HS-27A (cell line): ENCODE measurements at places on chromosomes 5 and 9.

DNA sequence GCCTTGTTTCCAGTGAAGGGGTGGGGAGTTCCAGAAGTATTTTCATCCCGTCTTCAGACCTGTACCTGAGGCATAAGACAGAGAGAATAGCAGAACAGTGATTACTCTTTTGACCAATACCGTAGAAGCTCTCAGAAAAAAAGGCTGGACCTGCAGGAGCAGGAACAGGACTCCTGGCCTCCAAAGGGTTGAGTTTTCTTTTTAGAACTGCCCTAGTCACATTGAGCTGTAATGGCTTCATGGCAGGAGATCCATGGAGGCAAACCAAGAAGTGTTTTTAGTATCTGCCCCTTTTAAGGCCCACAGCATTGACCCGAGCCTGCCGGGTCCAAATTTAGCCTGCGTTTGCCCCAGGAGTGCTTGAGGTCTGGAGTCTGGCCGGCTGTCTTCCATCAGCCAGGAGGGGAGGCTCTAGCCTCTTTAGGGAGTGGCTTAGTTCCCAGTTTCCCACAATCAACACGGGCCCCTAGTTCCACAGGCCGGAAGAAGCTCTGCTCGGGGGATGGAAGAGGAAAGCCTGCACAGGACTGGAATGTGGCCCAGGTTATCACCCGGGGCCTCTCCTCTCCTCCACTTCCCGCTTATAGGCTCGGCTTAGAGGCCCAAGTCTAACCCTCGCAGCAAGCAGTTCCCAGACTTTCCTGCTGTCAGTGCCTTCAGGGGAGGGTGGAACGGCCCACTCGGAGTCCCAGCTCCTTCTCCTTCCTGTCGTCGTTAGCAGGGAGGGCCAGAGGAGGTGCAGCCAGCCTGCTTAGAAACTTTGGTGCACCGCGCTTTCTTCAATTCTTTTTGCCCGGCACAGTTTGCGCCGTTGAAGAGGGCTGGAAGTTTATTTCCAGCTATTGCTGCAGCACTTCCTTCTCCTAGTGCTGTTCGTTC, 80.7 kb downstream of the C9orf152 start:
- no peak for DNase-seq

- no peak for DNase-seq
These were observed 273.2 kb upstream of the PANK3 start for GRCh38 chr5:168852329-168852728.

- DNase-seq, result no peak
These were observed 20.6 kb downstream of the GGTA1 start for GRCh38 chr9:121478816-121479676.

DNA sequence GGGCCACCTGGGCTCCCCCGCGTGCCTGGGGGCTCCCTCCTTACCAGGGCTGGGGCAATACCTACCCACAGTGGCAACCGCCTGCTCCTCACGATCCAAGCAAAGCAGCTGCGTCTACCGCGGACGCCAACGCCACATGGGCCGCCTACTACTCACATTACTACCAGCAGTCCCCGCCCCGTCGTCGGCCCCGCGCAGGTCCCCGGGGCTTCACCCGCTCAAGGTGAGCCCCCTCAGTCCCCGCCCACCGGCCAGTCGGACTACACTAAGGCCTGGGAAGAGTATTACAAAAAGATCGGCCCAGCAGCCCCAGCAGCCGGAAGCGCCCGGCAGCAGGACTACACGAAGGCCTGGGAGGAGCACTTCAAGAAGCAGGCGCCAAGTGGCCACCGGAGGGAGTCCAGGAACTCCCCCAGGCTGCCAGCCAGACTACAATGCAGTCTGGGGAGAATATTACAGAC, 106.0 kb upstream of the MTAP start:
- DNase-seq, result no peak

DNA sequence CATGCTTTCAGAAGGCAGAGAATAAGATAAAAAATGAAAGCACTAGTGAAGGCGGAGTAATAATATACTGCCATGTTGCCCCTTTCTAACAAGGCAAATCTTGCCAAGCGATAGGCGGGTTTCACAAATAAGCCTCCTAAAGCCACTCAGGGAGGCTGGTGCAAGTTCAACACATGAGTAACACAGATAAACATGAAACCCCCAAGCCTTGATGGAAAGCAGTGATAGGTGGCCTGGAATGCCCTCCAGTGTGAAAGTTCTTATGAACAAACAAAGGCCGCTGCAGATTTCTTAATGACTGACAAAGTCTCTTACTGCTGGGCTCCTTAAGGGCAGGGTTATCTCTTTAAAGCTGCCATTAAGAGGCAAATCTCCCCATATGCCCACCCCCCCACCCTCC, 154.7 kb downstream of the ZDHHC21 start:
- no peak for DNase-seq

GRCh38 chr5:17218353-17219005, 1.0 kb downstream of the BASP1 start:
- peak; percentile 78 for DNase-seq

DNA sequence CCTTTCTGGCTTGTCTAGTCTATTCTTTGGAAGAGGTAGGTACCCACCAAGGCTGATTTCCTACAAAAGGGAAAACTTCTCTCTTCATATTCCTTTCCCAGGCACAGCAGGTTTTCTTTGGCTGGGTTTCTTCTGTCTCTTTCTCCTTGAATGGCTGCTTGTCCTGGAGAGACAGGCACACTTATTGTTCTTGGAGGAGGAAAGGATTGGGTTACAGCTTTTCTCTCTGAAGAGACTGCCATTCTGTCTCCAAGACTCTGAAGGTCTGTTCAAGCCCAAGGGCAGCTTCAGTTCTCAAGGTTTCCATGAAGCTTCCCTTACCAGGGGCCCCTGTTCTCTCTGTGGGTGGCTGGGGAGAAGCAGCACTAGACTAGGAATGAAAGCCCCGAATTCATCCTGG, 33.9 kb downstream of the ACTBL2 start:
- DNase-seq, result no peak

DNA sequence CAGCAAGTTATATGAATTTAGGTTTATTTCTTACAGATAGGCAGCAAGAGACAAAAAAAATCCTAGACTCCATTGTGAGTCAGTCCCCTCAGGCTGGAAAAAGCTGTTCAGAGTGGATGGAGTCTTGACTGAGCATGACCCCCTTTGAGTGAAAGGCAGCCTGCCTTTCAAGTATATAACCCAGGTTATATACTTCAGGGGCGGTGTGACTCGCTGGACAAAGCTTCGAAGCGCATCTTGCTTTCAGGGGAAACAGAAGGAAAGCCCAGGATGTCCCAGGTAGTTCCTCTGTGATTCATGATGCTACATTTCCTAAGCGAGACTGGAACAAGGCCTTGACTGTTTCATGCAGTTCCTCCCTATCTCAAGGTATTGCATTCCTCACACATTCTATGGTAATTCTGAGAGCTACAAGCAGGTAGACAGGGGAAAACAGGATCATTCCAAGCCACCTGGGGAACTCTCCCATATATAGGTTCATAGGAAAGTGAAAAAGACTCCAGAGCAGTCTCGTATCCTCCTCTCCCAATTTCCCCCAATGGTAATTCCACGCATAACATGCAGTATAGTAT, 1244.1 kb upstream of the CDH6 start:
- DNase-seq, result no peak

DNA sequence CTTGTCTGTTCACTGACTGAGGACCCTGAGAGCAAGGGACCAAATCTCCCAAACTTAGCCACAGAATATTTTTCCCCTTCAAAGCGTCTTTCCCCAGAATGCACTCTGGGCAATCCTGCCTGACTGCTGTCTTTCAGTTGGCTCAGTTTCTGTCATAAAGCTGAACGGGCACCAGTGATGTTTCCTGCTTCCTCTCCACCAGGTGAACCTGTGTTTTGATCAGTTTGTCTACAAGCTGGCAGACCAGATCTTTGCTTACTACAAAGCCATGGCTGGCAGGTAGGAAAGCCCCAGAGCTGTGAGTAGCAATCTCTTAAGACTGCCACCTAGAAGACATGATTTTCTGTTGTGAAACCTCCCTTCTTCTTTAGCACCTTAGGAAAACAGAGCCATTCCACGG, 61.8 kb downstream of the CYFIP2 start:
- no peak for DNase-seq

- DNase-seq, result no peak
These were observed 89.1 kb upstream of the IER5L start for GRCh38 chr9:129267141-129267540.

- no peak for DNase-seq
These were observed 20.2 kb upstream of the TJP2 start for GRCh38 chr9:69153707-69154521.

DNA sequence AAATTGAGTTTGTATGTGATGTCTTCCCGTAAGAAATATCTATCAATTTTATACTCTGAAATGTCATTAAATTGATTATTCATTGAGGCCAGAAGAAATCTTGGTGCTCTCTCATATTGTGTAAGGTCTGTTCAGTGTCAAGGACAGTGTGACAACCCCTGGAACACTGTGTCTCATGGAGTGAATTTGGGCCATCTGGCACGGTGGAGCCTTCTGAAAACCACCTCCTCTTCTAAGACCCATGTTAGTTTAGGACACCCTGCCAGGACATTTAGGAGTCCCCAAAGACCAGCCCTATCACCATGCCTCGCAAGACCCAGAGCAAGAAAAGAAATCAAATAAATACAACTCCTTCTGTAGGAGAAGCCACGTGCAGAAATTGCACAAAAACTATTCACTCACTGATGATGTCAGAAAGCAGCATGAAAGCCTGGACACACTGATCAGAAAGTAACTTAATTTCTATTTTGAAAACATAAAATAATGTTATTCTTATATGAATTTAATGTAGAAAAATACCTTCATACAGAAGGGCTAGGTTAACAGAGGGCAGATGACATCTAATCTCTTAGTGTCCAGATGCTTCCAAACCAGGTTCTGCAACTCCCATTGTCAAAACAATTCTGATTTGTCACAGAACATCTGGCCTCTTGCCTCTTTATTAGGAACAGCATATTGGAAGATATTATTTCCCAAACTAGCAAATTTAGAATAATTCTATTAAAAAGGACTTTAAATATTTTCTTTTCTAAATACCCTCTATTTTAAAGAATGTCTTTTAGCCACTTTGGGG, 298.8 kb downstream of the NR2F1-AS1 start:
- DNase-seq, result no peak

- no peak for DNase-seq
These were observed 15.0 kb upstream of the TTC33 start for GRCh38 chr5:40770764-40771163.

DNA sequence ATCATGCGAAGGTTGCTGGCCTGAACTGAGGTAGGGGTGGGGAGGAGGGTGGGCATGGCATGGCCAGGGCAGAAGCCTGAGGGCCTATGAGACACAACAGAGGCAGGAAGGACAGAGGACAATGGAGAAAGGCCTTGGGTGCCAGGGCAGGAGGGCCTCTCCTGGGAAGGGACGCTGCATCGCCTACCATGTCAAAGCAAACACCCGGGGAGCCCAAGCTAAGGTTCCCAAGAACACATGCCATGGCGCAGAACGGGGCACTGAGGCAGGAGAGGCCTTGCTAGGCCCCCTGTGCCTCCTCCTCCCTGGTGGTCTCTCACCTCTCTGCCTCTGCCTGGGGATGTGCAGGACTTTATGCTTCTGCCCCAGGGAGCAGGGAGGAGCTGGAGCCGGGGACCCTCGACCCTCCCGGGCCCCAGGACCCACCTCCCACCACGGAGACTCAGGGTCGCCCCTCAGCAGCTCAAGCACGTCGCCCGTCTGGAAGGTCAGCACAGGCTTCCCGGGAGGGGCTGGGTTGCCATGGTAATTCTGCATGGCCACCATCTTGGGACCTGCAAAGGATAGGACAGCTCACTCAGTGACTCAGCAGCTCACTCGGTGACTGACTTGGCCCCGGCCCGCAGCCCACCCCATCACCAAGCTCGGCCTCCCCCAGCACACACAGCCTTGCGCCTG, 40.3 kb upstream of the SARDH start:
- DNase-seq, result no peak

DNA sequence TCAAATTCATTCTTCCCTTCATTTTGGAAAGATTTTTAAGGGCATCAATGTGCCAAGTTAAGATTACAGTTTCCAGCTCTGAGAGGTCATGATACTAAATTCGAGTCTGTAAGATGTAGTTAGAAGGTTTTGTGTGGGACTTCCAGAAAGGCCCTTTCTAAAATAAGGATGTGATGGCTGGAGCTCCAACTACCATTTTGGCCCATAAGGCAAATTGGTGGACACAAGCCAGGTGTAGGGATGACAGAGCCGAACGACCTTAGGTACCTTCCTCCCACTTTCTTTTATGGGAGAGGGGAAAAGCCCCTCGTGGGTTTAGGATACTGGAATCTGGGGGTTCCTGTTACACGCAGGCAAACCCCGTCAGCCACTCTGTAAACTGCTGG, 54.3 kb upstream of the PTPDC1 start:
- DNase-seq, result no peak

DNA sequence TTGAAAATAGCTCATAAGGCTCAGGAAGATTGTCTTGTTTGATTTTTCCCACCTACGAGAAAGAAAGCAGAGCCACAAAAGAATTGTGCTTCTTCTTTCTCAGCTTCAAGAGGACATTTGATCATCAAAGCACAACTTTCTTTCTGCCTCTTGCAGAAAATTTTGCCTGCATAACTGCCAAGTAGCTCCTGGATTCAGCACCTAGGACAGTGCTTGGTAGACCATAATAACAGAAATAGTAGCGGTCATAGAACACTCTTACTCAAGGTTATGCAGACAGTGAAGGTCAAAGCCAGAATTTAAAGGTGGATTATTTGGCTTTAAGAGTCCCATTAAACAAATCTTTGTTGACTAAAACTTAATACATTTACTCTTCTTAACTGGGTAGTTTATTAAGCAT, 594.7 kb upstream of the CCNG1 start:
- DNase-seq, result no peak

- DNase-seq, result no peak
These were observed 44.2 kb downstream of the NKD2 start for GRCh38 chr5:1052641-1053390.

DNA sequence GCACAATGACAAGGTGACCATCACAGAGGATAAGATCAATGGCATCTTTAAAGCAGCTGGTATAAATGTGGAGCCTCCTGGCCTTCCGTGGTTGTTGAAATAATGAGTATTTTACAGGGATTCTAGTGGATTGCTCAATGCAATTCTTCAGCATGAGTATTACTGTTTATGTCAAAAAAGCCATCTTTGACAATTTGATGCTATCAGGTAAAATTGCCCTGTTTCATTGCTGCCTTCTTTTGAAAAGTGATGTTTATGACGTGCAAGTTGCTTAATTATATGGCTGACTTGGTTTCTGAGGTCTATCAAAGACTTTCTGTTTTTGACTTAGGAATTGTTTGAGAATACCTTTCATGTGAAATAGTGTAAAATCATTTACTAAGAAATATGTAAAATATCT, 237.2 kb downstream of the PARP8 start:
- DNase-seq, result no peak

DNA sequence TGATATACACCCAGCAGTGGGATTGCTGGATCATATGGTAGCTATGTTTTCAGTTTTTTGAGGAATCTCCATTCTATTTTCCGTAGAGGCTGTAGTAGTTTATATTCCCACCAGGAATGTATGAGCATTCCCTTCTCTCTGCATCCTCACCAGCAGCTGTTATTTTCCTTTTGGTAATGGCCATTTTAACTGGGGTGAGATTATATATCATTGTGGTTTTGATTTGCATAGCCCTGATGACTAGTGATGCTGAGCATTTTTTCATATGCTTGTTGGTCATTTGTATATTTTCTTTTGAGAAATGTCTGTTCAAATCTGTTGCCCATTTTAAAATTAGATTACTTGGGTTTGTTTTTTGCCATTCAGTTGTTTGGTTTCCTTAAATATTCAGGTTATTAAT, 11.2 kb upstream of the PPIC start:
- DNase-seq, result no peak
